ENCODE measurements at places on chromosomes 3 and 15.
A peak's percentile ranks its signal among the peaks of the same experiment; 100 is the strongest.

DNA sequence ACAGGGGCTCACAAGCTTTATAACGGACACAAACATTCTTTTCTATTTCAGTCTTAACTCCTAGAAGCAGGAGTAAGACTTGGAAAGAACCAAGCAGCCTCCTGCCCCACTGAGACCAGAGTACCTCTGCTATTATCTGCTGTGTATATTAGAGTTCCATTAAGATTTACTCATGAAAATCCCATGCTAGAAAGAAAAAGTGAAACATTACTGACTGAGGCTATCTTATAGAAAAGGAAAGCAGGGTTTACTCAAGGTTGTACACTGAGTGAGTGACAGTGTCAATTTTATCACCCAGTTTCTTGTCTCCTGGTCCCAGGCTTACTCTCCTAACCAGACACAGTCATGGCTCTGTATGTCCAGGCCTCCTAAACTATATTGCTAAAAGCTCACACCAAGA is 97.9 kb upstream of the SOX2 start:
- DNase-seq, result no peak

GRCh38 chr15:82656641-82657266 is 9.6 kb upstream of the CPEB1 start:
- DNase-seq, result no peak

GRCh38 chr15:74208901-74209559 is 6.4 kb upstream of the STRA6 start:
- peak; percentile 55 for DNase-seq

DNA sequence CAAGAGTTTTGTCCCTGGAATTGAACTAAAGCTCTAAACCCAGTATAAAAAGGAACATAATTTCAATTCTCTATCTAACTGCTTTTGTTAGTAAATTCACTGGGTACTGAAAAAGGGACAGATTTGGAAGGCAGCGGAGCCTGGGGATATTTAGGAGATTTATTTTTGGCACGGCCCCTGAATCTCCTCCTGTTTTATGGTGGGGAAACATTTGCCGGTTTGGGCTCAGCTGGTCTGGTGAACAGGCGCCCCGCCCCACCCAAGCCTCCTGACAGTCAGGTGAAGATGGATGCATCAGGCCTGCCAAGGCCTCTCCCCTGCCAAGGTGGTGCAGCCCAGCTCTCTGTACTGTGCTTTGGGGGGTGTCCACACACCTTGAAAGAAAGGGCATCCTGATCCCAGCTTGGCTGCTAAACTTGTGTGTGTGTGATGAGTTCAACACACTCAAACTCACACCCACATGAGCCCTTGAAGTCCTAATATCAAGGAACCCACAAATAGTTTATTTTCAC is 46.3 kb downstream of the EBLN2 start:
- DNase-seq, result no peak

- no peak for DNase-seq
Observed at GRCh38 chr3:156576651-156577348, 21.9 kb upstream of the SSR3 start.

- DNase-seq, result no peak
Observed at GRCh38 chr3:153215966-153216365, 53.9 kb downstream of the RAP2B start.

DNA sequence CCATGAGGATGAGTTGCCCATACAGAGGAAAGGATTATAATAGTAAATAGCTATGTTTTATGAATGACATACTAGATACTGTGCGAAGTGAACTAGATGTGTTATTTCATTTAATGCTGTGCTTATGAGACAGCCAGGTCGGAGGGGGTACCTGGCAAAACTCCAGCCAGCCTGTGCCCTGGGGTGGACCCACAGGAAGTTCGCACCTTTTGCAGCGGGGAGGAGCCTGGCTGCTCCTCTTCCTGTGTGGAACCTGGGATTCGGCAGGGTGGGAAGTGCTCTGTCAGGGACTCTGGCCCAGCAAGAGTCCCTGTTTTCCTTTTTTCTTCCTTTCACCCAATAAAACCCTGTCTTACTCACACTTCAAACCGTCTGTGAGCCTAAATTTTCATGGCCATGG is 452.2 kb downstream of the IL5RA start:
- DNase-seq, result no peak

Measured in neural crest cell (in vitro differentiated cells).